ENCODE measurements at places on chromosomes 5 and 9. TPM values are rescaled to one million over a fixed set of nuclear protein-coding genes. Genes with fewer than 3 reads are reported as not detected.

The TXNDC8 gene
- not detected for total RNA-seq

The CLK4 gene
- total RNA-seq: 23.1 TPM

The BARHL1 gene
- total RNA-seq: not detected

The ACTL7A gene
- total RNA-seq: not detected

The PCDHB7 gene
- not detected for total RNA-seq
